Activated B cell treated with CpG ODN at 0.5 μM for 24 hours (primary cell): ENCODE measurements at places on chromosomes 7 and 10. TPM values are rescaled to one million over a fixed set of nuclear protein-coding genes. Genes with fewer than 3 reads are reported as not detected.

DNA sequence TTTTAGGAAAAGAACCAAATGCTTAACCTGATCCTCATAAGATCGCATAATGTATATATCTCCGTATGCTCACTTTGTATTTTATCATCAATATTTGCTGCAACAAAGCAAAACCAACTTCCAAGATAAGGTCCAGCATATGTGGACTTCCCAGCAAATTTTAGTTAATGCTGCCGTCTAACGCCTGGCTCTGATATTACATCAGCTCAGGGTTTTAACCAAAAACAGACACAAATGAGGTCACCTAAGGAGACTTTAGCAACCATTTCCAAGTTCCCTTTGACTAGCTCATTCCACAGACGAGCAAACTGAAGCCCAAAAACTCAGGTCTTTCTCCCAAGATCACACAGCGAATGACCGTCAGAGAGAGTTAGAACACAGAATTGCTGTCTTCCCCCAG lies 59.4 kb upstream of the UCN3 start:
- no peak for DNase-seq

Gene BTBD16
- total RNA-seq = not detected in 2 replicates

Gene ZNF804B
- not detected in 2 replicates for total RNA-seq

Gene EIF5AL1
- 1.4 and 2.1 TPM in 2 replicates for total RNA-seq

GRCh38 chr10:60286559-60286958 lies 103.1 kb downstream of the ANK3 start:
- no peak for DNase-seq
